ENCODE measurements at places on chromosomes 7 and 10. TPM values are rescaled to one million over a fixed set of nuclear protein-coding genes. Genes with fewer than 3 reads are reported as not detected.

C10orf53 gene
- not detected for total RNA-seq

SSC4D gene
- 0.64 TPM for total RNA-seq

ZNF488 gene
- not detected for total RNA-seq

EPO gene
- not detected for total RNA-seq

NPSR1 gene
- not detected for total RNA-seq

PHKG1 gene
- 0.43 TPM for total RNA-seq

NODAL gene
- total RNA-seq: not detected

IQUB gene
- 0.43 TPM for total RNA-seq

RARRES2 gene
- 139 TPM for total RNA-seq

All from fibroblast of villous mesenchyme (primary cell).